Aorta (tissue), 5 donors: ENCODE measurements at places on chromosomes 16 and 17.

DNA sequence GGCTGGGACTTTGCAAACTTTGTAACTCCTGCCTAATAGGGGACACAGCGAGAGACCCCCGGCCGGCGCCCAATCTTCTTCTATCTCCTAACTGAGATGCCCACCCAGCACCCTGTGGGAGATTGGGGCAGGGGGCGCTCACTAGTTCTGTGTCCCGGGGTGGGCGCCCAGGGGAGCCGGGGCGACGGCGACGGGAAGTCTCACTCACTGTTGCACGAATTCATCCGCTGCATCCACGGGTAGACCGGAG is 3.9 kb upstream of the HOXB5 start:
- H3K27me3 ChIP-seq: no peaks in the 10 kb centered on the region
- H3K4me3 ChIP-seq: no peak overlapping the region
- DNase-seq: no peak
- H3K27ac ChIP-seq: no peak overlapping the region
- H3K4me1 ChIP-seq: no peaks in the 10 kb centered on the region

DNA sequence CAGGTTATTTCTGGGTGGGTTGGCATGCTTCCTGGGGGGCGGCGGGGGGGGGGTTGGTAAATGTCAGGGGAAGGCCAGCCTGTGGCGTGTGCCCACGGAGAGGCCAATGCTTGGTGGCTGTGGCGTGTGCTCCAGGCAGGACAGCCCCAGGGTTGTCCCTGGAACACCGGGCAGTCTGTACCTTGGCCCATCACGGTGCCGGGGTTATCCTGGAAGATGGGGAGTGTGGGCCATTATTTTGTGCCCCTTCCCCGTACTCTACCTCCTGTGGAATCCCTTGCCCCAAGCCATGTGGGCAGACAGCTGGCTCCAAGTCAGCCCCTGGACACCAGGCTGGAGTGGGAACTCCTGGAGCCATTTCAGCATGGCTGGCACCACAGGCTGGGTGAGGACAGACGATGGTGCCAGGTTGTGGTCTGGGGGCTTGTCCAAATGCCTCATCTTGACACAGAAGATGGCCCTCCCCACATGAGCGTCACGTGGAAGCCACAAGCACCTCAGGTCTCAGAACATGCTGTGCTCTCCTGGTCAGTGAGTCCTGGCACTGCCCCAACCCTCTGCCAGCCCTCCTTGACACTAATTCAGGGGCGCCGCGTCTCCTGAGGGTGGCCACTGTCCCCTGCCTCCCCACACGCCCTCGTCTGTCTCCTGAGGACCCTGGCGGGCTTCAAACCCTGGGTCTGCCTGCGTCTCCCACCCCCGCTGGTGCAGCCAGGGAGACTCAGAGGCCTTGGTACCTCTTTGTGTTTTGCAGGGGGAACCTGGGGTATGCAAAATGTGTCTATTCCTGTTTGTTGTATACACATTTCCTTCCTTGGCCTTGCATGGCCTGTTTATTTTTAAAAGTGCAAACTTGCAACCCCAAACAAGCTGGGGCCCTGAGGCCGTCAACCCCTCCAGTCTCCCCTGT is 4.3 kb downstream of the SLC16A3 start:
- H3K27me3 ChIP-seq: peaks cover 3% of the 10 kb centered on the region
- DNase-seq: peak; percentile 48
- H3K4me3 ChIP-seq: no peak overlapping the region
- H3K4me1 ChIP-seq: no peaks in the 10 kb centered on the region

DNA sequence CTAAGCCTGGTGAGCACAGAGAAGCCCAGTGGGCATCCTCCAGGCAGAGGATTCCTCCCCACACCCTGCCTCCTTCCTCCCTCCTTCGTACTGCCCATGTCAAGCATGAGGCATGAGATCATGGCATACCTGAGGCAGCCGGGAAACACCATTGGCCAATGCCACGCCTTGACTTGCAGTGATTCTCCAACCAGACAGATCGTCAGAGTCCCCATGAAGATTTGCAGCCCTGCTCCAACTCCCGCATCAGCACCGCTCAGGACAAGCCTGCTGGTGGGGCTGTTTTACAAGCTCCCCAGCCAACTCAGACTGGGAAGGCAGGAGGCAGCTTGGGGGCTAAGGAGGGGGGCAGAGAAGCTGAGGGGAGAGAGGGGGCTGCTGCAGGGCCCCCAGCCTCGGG is 2.9 kb upstream of the KRT16 start:
- no peaks in the 10 kb centered on the region for H3K4me1 ChIP-seq
- no peak overlapping the region for H3K4me3 ChIP-seq
- no peaks in the 10 kb centered on the region for H3K27me3 ChIP-seq
- DNase-seq: peak; percentile 11

GRCh38 chr16:68486502-68487202 is 38.3 kb upstream of the SMPD3 start:
- no peaks in the 10 kb centered on the region for H3K36me3 ChIP-seq
- no peak overlapping the region for H3K27ac ChIP-seq
- DNase-seq: no peak
- no peaks in the 10 kb centered on the region for H3K27me3 ChIP-seq
- no peak overlapping the region for H3K4me3 ChIP-seq
- no peaks in the 10 kb centered on the region for H3K4me1 ChIP-seq

DNA sequence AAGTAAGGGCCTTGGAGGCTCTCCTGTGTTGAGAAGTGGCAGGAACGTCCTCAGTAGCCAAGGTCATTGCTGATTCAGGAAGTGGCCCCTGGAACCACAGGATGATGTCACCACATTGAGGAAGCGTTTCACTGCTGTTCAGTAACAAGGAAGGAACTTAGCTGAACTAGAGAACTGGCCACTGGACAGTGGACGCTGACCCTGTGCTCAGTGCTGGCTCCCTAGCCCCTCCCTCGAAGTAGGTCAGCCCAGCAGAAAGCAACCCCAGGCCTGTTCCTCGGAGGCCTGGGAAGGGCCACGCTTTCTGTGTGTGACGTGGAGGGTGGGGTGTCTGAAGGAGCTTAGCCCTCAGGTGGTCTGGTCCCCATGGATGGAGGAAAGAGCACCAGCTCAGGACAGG is 58.3 kb downstream of the B9D1 start:
- no peaks in the 10 kb centered on the region for H3K4me1 ChIP-seq
- H3K36me3 ChIP-seq: no peaks in the 10 kb centered on the region
- no peak overlapping the region for H3K27ac ChIP-seq
- DNase-seq: peak; percentile 74
- no peaks in the 10 kb centered on the region for H3K27me3 ChIP-seq

DNA sequence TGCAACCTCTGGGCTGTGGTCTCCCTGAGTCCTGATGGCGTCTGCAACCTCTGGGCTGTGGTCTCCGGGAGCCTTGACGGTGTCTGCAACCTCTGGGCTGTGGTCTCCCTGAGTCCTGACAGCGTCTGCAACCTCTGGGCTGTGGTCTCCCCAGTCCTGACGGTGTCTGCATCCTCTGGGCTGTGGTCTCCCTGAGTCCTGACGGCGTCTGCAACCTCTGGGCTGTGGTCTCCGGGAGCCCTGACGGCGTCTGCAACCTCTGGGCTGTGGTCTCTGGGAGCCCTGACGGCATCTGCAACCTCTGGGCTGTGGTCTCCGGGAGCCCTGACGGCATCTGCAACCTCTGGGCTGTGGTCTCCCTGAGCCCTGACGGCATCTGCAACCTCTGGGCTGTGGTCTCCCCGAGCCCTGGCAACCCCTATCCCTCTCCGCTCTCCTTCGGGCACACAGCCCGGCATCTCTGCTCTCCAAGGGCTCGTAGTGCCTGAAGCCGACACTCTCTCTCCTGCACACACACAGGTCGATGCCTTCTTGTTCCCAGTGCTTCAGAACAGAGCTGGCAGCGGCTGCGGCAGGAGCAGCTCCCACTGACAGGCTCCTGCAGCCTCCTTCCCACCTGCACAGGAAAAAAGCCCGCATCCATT is 45.6 kb downstream of the METRNL start:
- peak; percentile 35 for DNase-seq
- no peak overlapping the region for H3K27ac ChIP-seq
- no peaks in the 10 kb centered on the region for H3K27me3 ChIP-seq

DNA sequence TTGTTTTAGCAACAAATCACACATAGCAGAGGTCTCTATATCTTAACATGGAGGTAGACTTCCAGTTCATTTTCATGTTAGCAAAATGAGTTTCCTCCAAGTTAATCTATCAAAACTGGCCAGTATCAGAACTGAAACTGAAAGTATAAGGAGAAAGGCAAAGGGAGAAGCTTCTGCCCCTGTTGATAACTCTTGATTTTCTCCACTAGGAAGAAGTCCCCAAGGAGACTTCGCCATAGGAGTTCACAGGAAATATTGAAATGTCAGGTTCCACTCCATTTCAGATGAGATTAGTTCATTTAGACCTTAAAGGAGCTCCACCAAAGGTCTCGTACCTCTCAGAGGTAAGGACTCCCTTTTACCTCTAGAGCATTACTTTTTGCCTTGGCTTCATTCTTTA is 1.2 kb upstream of the OGFOD3 start:
- H3K4me1 ChIP-seq: no peaks in the 10 kb centered on the region
- H3K36me3 ChIP-seq: no peaks in the 10 kb centered on the region
- H3K27ac ChIP-seq: no peak overlapping the region

- DNase-seq: no peak
- no peak overlapping the region for H3K27ac ChIP-seq
- H3K27me3 ChIP-seq: no peaks in the 10 kb centered on the region
- no peaks in the 10 kb centered on the region for H3K4me1 ChIP-seq
- no peak overlapping the region for H3K4me3 ChIP-seq
Observed at GRCh38 chr16:79665970-79666369, 65.4 kb upstream of the MAF start.

- no peak for DNase-seq
- H3K4me1 ChIP-seq: no peaks in the 10 kb centered on the region
- H3K27me3 ChIP-seq: no peaks in the 10 kb centered on the region
Observed at GRCh38 chr17:32590974-32591373, 104.2 kb downstream of the CDK5R1 start.

DNA sequence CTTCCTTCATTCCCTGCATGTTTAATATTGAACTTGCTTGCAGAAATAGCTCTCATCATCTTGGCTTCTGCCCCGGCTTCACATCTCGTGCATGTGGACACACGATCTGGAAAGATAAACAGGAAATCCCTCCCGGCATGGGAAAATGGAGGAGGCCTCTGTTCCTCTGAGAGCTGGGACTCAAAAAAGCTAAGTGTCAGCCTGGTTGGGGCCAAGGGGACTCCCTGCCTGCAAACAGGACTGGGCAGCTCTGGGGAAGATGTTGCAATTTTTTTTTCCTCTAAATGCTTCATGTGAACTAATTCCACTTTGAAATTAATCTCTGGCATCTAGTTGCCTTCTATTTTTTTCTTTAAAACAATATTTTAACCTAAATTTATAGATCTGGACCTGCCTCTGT is 24.8 kb downstream of the ITPRIPL2 start:
- H3K27ac ChIP-seq: no peak overlapping the region
- H3K27me3 ChIP-seq: no peaks in the 10 kb centered on the region
- H3K4me1 ChIP-seq: no peaks in the 10 kb centered on the region
- H3K36me3 ChIP-seq: no peaks in the 10 kb centered on the region
